ENCODE measurements at places on chromosomes 6 and 20.

DNA sequence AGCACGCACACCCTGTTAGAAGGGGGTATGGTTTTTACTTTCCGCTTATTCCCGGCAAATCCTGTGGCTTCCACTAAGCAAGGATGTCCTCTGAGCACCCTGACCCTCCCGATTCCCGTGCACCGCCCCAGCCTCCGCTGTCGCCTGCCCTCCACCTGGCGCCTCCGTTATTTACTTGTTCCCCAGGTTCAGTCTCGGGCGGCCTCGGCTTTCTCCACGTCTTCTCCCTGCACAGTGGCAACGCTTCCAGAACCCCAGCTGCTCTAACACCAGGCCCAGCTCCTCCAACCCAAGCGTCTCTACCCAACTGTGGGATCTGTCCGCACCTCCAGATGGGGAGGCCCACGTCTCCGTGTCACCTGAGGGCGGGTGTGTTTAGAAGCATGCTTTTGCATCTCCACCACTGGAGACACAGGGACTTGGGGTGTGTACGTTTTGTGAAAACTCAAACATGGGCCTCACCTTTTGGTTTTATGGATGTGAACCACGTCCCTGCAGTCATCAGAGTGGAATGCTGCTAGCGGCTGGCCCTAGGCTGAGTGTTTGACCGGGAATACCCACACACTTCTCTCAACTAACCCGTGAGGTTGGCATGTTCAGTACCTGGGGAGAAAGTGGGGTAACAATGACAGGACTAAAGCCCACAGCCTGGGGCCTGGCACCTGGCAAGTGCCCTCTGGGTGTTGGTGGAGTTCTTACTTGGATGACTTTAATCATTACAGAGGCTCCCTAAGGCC lies 79.9 kb downstream of the THBS2 start:
- DNase-seq = no peak

DNA sequence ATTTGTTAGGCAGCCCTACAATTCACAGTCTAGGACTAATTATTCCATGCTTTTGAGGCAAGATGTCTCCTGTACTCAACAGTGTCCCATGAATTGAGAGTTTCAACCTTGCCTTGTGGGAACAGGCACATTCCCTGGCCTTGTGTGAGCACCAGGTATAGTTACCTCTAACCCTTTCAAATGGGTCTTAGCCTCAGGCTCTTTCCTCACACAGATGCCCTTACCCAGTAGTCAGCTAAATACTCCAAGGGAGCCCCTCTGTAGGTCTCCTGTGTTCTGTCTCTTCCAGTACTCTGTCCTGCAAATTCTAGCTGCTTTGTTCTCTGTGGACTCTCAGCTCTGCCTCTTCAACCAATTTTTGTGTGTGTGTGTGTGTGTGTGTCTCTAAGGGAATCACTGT lies 135.3 kb downstream of the ZFAND3 start:
- DNase-seq = no peak

GRCh38 chr6:65701325-65701724 lies 5.7 kb downstream of the EYS start:
- DNase-seq = no peak

GRCh38 chr6:138339024-138339423 lies 38.7 kb upstream of the SMIM28 start:
- DNase-seq = no peak

GRCh38 chr6:137303441-137303840 lies 84.3 kb upstream of the IFNGR1 start:
- no peak for DNase-seq

DNA sequence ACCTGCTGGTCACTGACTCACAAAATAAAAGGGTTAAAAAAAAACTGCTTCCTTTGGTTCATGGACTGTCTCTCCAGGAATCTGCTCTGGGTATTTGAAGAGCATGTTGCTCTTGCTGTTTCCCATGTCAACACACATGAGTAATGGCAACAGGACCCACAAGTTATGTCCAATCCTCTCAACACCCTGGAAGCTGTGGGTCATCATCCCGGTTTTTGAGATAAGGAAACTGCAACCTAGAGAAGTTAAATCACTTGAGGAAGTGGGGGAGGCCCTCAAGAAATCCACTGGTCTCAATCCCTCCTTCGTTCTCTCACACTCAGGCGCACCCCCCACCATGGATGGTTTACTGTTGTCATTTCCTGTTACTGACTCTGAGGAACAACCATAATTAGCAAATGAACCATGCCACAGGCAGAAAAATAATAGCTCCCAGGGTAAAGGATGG lies 12.4 kb downstream of the MAP1LC3A start:
- no peak for DNase-seq

GRCh38 chr20:36262440-36262839 lies 26.2 kb downstream of the AAR2 start:
- DNase-seq = no peak

GRCh38 chr20:62288535-62289105 lies 14.2 kb upstream of the ADRM1 start:
- DNase-seq = no peak

- no peak for DNase-seq
Measured at GRCh38 chr20:40499391-40499790, 189.6 kb downstream of the MAFB start.

DNA sequence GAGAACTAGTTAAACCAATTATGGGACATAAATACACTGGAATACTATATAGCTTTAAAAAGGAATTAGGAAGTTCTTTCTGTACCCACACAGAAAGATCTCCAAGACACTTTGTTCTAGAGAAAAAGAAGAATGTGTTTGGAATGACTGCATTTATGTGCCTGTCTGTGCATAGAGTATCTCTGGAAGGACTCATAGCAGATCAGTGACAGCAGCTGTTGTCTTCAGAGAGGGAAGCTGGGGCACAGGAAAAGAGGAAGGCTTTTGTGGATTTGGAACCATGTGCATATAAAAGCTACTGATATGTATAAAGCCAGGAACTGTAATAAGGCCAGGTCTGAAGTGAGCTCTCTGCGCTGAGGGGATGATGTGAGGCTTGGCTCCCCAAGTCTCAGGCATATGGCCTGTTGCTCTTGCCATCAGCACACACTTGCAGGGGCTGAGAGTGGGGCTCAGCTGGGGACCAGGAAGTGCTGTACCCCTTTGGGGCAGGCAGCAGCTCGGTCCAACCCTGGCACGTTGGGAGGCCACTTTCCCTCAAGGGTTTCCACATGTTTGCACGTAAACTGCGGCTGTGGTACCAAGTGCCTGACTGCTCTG lies 31.8 kb upstream of the CCDC167 start:
- DNase-seq = no peak

- DNase-seq = no peak
Measured at GRCh38 chr6:10518557-10519407, 2.4 kb upstream of the GCNT2 start.

DNA sequence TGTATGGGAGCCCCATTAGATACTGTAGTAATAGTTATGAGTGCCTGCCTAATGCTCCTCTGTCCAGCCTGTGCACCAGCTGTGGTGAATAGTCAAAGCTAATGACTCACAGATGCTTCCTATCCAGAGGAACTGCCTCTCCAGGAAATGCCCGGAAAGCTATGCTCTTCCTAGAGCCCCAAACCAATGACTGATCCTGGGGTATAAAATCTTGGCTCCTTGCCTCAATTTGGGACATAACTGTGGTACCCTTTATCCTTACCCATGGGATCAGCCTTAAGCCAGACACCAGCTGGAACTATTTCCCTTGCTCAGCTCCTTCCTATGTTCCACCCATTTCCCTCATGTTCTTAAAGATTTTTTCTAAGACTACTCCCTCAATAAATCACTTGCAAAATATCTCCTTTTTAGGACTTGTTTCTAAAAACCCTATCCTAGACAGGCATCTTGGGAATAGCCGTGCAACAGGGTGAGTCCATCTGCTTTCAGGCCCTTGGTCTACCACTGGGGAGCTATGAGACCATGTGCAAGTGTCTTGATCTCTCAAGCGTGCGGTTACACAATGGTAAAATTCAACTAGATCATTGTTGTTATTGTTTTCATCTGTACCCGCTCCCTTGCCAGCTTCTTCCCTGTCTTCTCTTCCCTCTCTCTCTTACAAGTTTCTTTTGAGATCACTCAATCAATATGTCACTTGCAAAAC lies 283.7 kb downstream of the BTBD3 start:
- DNase-seq = no peak

GRCh38 chr6:55560290-55560885 lies 18.6 kb downstream of the HMGCLL1 start:
- DNase-seq = no peak

GRCh38 chr6:3847521-3847920 lies 1.7 kb upstream of the FAM50B start:
- DNase-seq = no peak

- DNase-seq = no peak
Measured at GRCh38 chr20:57707320-57707719, 2.5 kb downstream of the PMEPA1 start.

GRCh38 chr20:24718696-24719095 lies 230.4 kb upstream of the CST7 start:
- DNase-seq = no peak

- no peak for DNase-seq
Measured at GRCh38 chr6:166930354-166930891, 25.9 kb downstream of the RNASET2 start.

DNA sequence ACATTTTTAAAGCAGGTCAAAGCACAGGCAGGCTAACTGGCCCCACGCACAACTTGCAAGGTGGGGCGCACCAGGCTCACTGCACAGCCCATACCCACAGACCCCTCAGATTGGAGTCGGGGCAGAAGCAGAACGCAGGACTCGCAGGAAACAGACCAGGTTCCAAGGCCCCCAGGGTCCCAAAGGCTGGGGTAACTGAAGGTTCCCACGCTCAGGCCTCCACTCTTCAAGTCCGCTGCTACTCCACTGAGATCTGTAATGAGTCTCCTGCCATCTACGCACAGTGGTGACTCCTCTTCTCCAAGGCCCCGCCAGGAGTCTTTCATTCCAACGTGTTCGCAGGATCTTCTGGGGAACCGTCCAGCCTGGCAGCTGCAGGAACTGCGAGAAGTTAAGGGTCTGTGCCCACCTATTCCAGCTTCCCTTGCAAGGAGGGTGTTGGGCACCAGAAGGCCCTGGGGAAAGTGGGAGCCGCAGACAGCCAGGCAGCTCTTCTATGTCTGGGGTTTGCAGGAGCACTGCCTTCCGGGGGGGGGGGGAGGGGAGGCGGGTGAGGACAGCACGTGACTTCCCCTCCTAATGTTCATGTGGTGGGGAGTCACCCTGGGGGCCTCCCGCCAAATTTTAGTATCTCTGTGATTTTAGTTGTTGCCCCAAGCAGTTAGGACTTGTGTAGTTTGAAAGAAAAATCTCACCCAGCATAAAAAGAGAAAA lies 2.0 kb upstream of the TAF4 start:
- no peak for DNase-seq

DNA sequence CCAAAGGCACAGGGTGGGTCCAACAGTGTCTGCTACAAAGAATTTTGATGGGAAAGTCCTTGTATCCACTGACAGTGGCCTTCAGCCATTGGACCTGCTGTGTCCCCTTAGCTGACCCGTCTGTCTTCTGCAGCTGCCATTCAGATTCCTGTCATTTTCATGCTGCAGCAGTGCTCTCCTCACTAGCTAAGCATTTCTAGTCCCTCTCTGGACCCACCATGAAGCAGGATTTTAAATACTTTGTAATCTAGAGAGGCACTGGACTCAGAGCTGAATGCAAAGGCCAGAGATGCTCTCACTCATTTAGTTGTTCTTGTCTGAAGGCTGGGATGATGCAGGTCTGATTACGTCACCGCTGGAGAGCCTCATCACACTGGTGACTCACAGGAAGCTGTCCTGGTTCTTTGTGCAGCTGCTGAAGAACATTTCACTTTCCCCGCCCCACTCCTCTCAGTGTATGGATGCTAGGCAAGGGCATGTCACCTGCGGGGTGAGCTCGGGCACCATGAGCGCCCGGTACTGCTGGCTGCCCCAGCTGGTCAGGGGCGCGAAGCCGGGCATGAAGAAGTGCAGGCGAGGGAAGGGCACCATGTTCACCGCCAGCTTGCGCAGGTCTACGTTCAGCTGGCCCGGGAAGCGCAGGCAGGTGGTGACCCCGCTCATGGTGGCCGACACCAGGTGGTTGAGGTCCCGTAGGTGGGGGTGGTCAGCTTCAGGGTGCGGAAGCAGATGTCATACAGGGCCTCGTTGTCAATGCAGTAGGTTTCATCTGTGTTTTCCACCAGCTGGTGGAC lies 19.4 kb upstream of the TUBB2A start:
- peak; percentile 23 for DNase-seq

DNA sequence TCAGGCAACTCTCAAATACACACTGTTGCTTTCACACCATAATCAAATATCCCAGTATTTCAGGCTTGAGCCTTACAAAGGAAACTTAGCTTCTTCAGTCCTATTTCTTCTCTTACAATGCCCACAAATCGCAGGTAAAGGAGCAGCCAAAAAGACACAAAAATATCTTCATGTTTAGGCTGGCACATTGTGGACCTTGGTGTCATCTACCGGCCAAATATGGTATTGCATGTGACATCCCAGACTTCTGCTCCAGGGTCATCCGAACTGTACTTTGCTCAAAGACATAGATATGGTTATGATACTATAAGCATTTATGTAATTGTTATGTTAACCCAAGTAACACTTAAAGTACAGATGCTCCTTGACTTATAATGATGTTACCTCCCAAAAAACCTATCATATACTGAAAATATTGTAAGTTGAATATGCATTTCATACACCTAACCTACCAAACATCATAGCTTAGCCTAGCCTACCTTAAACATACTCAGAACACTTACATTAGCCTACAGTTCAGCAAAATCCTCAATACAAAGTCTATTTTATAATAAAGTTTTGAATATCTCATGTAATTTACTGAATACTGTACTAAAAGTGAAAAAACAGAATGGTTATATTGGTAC lies 4.6 kb downstream of the OR2H2 start:
- DNase-seq = peak; percentile 20

DNA sequence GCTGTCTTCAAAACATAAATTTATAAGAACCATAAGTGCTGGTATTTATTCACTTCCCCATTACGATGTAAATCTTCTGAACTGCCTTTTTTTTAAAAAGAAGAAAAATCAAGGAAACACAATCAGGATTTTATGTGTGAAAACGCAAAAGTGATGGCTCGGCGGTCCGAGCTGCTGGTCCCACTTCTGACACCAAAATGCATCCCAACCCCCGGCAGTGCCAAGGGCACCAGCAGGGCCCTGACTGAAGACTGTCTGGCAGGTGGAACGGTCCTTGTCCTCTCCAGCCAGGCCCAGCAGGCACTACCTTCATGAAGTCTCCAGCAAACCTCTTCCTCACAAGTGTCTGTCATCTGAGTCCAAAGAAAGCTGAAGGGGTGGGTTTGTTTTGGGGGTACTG lies 41.2 kb downstream of the TBC1D7 start:
- no peak for DNase-seq

Data from stimulated activated naive CD4-positive, alpha-beta T cell treated with Interleukin-2 at 50 U/mL for 16 hours (primary cell).